ENCODE measurements at places on chromosomes 11 and 22.

- no peak for DNase-seq
Measured at GRCh38 chr11:295351-296170, 3.8 kb downstream of the IFITM5 start.

DNA sequence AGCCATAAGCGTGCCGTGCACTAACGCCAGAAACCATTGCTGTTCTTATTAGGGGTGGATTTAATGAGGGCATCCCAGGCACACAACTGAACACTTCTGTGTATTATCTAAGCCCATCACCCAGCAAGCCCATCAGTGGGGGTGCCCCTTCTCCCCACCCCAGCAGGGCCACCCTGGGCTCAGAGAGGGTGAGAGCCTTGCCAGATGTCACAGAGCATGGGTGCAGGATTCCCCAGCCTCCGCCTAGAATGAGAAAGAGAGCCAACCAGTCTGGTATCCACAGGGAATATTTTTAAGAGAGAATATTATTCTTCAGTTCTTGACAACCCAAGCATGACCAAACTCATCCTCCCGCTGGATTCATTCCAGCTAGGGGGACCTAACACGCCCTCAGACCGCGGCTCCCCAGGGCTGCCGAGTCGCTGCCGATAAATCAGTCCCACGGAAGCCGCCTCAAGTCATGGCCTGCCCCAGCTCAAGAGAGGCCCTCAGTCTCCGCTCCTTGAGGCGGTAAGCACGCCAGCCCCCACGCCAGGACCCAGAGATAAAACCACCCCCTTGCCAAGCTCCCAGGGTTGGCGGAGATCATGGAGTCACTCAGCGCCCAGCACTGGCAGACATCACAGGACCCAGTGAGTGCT is 47.2 kb downstream of the MN1 start:
- no peak for DNase-seq

GRCh38 chr11:111173221-111173620 is 72.3 kb upstream of the POU2AF2 start:
- no peak for DNase-seq

GRCh38 chr11:7905961-7906429 is 25.1 kb downstream of the OR10A6 start:
- no peak for DNase-seq

DNA sequence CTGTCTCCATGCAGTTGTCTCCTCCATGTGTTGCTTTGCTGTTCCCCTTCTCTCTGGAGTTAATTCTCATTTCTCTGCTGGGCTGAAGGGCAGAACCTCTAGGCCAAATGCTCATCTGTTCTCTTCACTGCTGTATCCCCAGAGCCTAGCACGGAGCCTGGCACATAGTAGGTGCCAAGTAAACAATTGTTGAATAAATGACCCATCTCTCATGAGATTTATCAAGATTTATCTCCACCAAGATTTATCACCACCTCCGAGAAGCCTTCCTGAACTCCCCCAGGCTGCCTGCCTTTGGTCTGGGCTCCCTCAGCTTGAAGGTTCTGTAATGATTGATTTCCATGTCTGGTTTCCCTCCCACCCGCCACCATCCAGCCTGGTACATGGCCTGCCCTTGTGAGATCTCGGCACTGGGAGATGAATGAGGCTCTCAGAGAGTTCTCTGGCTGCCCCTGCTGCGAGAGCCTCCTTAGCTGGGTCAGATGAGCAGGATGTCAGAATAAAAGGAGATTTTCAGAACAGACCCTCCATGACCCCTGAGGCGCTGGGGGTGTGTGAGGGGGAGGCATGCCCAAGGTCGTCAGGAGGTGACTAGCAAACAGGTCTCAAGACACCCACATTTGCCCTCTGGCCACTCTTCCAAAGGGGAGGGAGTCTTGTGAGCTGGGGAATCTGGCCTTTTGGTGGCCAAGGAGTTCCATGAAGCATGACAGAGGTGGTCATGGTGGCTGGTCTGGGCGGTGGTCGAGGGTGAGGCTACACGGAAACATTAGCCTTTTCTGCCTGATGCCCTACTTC is 2.4 kb upstream of the GDPD5 start:
- DNase-seq, result no peak

DNA sequence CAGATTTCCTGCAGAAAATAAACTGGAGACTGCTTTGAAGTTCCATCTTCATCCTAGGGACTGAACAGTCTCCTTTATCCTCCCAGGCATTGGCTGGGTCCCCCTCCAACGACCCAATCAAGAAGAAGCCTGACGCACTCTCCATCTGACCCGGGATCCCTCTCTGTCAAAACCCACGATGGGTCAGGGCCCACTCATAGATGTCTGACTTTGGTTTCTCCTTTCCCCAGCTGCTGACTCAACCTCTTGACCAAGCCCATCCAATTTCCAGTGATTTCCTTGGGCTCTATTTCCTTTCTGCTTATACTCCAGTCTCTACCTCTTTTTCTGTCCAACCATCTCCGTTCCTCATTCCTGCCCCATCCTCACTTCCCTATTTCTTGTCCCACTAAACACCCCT is 189.7 kb downstream of the MIAT start:
- DNase-seq, result no peak

- no peak for DNase-seq
Measured at GRCh38 chr11:45852018-45852711, 4.9 kb downstream of the CRY2 start.

DNA sequence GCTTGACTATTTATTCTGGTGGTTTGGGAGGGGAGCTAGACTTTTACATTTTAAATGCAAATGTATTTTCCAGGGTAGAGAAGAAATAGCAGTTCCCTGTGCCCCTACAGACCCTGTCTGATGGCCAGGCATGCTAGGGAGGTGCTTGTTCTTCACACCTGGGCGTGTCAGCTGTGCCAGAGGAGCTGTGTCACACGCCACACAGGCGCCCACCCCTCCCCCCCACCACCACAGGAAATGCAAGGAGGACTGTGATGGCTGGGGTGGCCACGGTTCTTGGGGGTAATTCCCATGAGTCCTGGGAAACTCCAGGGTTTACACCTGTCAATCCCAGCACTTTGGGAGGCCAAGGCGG is 82.2 kb downstream of the FLI1 start:
- DNase-seq, result no peak

- no peak for DNase-seq
Measured at GRCh38 chr11:68199295-68199987, 13.7 kb downstream of the KMT5B start.

GRCh38 chr11:93729129-93729616 is 12.1 kb downstream of the TAF1D start:
- DNase-seq, result no peak

DNA sequence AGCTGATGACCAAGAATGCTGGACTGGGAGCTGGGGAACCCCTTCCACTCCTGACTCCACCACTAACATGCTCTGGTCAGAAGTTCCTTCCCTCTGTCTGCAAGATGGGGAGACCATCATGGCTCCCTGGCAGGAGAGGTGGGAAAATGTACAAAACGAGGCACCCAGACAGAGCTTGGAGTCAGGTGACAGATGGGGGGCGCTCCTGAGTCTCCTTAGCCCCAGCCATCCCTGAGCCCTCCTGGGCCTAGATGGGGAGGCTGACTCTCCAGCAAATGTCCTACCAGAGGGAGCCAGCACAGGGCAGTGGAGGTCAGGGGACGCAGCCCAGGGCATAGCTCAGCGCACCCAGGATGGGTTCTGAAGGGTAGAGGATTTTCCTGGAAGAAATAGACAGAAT is 20.0 kb downstream of the KCNJ4 start:
- DNase-seq, result no peak

- no peak for DNase-seq
Measured at GRCh38 chr11:18005376-18006129, 7.3 kb downstream of the SERGEF start.

DNA sequence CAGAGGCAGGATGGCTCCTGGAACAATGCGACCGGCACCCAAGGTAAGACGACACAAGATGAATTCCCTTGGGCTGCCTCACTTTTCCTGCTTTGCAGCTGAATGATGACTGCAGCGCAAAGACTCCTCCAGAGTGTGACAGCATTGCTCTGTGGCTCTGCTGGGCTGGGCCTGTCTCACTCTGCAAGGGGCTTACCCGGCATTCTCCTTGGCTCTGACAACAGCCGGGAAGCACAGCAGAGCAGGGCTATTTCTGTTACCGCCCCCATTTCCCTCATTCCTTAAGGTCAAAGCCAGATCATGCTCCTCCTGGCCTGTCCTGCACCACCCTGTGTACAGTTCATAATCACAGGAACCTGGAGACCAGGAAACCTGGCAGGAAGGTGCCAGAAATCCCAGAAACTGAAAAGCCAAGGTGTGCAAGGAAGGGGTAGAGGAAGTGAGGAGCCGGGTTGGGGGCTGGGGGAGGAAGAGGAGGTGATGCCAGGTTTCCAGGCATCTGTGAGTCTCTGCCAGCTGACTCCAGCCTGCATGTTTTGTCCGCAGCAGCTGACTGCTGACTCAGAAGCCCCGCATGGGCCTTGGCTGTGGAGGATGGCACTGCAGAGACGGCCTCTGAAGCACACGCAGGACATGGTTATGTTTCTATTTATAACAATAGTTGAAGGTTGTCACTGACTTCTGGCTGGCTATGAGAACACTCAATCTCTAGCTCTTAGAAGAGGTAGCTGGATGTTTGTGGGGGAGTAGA is 113.6 kb downstream of the MICAL3 start:
- peak; percentile 82 for DNase-seq

GRCh38 chr11:94883878-94884277 is 89.5 kb downstream of the CWC15 start:
- no peak for DNase-seq

DNA sequence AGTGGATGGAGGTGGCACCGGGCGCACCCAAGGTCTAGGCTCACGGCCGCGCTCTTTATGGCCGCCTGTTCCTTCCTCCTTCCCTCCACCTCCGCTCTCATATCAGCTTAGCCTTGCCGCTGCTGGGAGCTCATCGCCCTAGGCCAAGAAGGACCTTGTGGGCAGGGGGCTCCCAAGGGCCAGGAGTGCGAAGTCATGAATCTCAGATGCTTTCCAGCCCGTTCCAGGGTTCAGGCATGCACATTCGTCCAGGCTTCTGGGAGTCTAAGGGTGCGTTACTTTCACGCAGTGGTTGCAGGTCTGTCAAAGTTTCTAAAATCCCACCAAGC is 4.1 kb upstream of the GALR3 start:
- DNase-seq, result no peak

GRCh38 chr22:48954781-48955311 is 872.8 kb downstream of the BRD1 start:
- DNase-seq, result no peak

- no peak for DNase-seq
Measured at GRCh38 chr22:42078469-42079318, 806 bp upstream of the SMDT1 start.

GRCh38 chr11:117090111-117090706 is 8.0 kb downstream of the SIK3 start:
- no peak for DNase-seq

DNA sequence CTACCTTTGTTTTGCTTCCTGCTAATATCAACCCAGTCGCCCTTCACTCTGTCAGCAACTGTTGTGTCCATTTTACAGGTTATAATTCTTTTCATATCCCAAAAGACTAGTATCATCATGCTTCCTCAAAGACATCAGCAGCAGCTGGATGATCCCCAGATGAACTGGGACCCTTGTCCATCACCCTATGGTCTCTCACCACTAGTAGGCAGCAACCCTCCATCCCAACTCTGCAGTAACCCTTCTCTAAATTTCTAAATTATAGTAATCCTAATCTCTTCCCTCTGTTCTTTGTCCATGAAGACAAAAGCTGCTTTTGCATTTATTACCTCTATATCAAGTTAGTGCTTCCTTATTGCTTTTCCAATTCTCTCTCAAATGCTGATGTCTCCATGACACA is 1025.8 kb downstream of the FAM181B start:
- DNase-seq, result no peak

DNA sequence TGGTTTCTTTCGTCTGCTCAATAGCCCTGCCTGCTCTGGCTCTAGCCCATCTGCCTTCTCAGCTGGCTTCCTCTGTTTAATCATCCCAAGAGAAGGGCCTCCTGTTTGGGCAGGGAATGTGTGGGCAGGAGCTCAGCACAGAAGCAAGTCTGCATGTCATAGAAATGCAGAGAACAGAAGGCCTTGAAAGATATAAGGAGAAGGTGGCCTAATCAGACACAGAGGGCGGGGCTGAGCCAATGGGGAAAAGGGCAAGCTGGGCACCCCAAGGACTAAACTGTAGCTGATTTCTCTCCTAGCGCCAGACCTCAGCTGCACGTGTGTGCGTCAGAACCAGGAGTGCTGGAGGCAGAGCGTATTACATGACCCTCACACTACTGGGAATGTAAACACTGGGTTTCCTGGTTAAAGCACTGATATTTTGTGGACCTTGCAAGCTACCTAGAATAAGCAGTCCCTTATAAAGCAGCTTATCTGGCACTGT is 7.6 kb upstream of the CCKBR start:
- no peak for DNase-seq

GRCh38 chr22:29647954-29648737 is 44.7 kb downstream of the NF2 start:
- DNase-seq, result no peak

- no peak for DNase-seq
Measured at GRCh38 chr22:31045900-31046538, 35.1 kb upstream of the SMTN start.

- DNase-seq, result no peak
Measured at GRCh38 chr11:62435846-62436660, 17.2 kb downstream of the SCGB1A1 start.

DNA sequence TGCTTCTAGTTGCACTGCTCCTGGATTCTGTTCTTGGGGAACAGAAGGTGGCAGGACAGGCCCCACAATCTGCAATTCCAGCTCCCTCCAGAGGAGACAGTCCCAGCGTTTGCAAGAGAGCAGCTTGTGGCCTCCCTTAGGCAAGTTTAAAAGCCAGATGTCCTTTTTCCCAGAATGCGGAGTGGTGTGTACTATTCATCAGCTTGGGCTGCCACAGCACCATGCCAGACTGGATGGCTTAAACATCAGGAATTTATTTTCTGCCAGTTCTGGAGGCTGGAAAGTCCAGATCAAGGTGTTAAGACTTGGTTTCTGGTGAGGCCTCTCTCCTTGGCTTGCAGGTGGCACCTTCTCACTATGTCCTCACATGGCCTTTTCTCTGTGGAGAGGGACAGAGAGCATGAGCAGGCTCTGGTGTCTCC is 11.7 kb downstream of the MIAT start:
- peak; percentile 79 for DNase-seq

DNA sequence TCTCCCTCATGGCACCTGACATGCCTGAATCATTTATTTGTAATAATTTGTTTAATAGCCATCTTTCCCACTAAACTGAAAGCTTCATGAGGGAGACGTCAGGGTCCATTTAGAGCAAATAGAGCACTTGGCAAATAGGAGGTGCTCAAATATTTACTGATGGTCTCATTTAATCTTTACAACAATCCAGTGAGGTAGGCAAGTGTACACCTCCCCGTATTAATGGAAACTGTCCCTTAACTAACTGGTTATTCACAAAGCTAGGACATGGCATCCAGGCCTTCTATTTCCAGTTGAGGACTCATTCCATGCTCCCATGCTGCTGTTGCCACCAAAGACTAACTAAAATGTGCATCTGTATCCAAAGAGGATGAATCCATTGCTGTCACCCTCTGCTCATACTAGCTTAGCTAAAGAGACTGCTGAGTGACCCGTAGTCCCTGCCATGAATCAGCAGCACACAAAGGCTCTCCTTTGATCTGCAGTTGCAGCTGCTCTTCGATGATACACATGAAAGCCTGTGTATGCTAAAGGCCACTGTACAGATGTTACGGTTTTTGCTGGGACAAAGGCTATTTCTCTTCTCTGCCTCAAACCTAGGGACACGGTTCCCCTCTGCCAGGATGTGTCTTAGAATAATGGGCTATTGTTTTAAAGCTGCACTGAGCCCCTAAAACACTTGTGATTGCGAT is 82.6 kb downstream of the RAB30 start:
- DNase-seq, result no peak

GRCh38 chr22:27129266-27129665 is 471.9 kb downstream of the MIAT start:
- peak; percentile 77 for DNase-seq
